Activated CD4-positive, alpha-beta T cell treated with anti-CD3 and anti-CD28 coated beads, Interleukin-2, amount 50 U/mL, for 48 hours (primary cell): ENCODE measurements at places on chromosomes 6 and 20.

DNA sequence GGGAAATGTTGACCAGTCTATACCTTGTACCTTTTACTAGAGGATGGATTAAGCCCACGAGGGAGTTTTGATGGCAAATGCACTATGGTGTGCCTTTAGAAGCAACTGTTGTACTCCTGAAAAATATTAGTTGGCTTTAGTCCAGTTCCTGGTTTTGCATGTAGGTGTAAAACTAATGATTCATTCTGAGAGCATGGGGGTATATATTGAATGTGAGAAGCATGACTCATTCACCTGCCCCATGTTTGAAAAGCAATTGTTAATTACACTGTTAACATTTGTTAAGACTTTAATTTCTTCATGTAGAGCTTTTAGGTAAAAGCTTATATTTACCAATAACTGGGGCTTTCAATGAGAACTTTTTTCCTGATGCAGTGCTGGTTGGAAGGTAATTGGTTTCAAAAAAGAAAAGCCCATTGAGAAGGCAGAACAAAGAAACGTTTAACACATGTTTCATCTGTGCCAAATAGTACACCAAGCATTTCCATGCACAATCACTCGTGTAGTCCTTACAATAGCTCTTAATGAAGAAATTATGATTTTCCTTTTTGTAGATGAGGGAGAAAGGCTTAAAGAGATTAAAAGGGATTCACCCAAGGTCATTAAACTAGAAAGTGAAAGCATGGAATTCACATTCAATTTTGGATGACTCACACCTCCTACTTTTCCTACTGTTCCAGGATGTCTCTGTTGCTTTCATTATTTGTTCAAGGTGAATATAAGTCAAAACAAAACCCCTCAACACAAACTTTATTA, 134.1 kb downstream of the CCDC170 start:
- no peak for DNase-seq

DNA sequence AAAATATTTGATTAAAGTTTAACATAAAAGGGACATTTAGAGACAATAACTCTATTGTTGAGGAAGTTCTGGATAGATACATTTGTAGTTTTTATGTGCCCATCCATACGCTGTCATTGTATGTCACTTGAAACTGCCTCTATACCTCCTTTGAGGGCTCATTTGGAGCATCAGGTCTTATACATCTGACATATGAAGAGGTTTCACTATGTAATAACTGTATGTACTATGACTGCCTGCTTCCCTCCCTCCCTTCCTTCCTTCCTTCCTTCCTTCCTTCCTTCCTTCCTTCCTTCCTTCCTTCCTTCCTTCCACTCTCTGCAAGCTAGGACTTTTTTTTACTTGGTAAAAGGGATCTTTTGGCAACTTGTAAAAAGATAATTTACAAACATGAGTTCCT, 657.5 kb downstream of the GRIK2 start:
- no peak for DNase-seq

GRCh38 chr6:125529061-125529460, 220.4 kb upstream of the HEY2 start:
- no peak for DNase-seq

GRCh38 chr6:99011151-99011550, 63.4 kb upstream of the FBXL4 start:
- no peak for DNase-seq

GRCh38 chr6:43475516-43475915, 1.9 kb upstream of the TJAP1 start:
- DNase-seq, result no peak

- no peak for DNase-seq
These were observed 48.3 kb downstream of the TXLNB start for GRCh38 chr6:139243536-139243935.

DNA sequence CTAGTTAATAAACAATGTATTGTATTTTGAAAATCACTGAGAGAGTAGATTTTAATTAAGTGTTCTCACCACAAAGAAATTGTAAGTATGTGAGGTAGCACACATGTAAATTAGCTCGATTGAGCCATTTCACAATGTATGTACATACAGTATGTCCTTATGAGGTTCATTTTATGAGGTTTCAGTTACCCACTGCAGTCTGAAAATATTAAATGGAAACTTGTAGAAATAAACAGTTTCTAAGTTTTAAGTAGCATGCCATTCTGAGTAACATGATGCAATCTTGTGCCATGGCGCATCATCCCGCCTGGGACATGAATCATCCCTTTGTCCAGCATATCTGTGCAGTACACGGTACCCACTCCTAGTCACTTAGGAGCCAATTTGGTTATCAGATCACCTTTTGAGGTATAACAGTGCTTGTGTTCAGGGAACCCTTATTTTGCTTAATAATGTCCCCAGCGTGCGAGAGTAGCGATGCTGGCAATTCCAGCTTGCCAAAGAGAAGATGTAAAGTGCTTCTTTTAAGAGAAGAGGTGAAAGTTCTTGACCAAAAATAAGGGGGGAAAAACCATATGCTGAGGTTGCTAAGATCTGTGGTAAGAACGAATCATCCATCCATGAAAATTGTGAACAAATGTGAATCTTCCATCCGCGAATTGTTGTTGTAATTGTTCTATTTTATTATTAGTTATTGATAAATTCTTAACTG, 64.7 kb downstream of the KCNS1 start:
- peak; percentile 70 for DNase-seq

- no peak for DNase-seq
These were observed 128.0 kb upstream of the FAM83B start for GRCh38 chr6:54718541-54719023.
